ENCODE measurements at places on chromosomes 6 and 20.

DNA sequence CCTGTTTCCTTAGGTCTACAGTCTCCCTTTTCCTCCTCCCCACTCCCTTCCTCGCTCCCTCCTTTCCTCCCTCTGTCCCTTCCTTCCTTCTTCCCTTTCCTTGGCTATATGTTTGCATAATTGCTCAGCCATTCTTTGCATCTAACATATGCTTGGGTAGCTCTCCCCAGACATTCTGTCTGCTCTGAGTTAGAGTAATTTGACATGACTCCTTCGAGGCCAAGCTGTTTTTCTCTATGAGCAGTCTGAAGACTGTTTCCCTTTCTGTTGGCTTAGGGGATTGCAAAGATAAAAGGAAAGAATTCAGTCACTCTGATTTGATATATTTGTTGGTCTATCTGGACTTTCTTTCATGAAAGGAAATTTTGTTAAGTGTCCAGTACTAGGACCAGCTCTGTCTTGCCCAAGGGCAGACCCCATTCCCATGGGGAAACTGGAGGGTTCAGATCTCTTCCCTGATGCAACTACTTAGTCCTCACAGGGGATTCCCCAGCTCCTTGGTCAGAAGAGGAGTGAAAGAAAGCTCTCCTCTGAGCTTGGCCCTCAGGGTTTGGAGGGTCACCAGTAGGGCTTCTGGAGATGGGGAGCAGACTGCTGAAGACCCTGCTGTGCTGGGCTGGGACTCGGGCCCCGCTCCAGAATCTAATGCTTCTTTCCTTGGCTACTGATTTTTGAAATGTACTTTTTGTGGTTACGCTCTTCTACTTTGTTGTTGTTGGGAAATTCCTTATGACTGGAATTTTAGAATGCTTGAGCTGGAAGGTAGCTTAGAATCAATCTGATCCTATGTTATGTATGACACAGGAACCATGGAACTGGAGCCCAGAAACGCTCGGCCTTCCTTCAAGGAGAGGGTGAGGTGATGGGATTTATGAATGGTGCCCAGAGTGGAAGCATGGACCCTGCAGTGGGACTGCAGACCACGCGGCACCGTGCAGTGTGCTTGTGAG, 63.7 kb upstream of the SLC22A23 start:
- no peak for DNase-seq

- DNase-seq: no peak
Measured at GRCh38 chr6:43250992-43251373, 7.7 kb downstream of the TTBK1 start.

GRCh38 chr6:158361961-158362669, 49.9 kb downstream of the TULP4 start:
- DNase-seq: no peak

GRCh38 chr6:146047371-146047770, 18.5 kb downstream of the GRM1 start:
- DNase-seq: no peak

- no peak for DNase-seq
Measured at GRCh38 chr20:38834868-38835267, 29.4 kb downstream of the PPP1R16B start.

DNA sequence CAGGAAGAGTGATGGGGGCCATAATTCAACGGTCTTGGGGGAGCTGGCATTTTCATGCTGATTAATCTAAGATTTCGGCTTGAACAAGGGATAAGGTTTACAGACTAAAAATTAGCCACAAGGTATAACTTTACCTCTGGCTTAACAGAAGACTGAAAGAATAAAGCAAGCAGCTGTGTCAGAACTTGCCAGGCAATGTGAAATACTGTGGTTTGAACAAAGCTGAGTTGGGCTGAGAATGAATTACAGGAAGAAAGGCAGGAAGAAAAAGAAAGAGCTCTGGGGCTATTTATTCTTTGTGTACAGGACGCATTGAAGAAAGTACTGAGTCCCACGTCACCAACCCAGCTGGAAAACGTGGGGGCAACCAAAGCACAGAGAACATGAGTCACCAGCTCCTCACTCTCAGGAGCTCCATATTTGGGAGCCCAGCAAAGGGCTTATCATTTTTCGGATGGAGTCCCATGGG, 121.5 kb upstream of the NEDD9 start:
- DNase-seq: peak; percentile 85

GRCh38 chr6:17968876-17969275, 18.6 kb downstream of the KIF13A start:
- DNase-seq: no peak

DNA sequence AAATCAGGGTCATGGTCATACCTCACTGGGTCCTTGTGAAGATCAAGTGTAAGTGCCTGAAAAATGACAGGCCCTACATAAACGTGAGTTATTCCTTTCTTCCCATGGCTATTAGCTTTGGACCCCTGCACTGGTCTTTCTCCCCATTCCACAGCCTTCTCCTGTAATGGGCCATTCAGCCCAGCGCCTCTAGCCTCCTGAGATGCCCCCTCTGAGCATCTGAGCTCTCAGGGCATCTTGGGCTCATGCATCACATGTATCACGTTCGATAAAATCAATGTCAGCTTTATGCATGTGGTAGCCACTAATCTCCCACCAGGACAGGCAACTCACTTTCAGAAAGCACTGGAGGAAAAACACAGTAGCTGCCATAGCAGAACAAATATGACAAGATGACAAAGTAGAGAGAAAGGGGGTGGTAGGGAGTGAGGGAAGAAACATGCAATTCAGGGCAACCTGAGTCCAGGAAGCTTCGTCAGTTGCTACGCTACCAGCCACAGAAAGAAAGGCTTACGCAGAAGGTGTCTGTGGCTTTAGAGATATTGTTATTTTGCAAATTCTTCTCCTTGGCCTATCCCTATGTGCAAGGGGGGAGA, 498.8 kb downstream of the PTPRT start:
- no peak for DNase-seq

GRCh38 chr6:34095136-34095505, 50.8 kb downstream of the GRM4 start:
- no peak for DNase-seq

DNA sequence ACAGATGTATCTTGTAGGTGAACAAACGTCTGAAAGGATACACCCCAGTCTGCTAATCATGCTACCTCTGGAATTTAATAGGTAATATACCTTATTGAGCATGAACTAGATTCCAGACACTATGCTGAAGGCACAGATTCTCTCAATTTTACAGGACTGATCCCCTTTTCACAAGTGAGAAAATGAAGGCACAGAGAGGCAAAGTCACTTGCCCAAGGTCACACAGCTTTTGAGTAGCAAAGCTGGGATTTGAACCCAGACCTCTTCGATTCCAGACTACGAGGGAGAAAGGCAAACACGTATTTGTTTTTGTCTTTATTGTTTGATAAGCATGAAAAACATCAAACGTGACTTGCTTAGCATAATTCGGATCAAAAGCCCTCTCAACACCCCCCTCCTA, 34.4 kb upstream of the PMEPA1 start:
- DNase-seq: no peak

DNA sequence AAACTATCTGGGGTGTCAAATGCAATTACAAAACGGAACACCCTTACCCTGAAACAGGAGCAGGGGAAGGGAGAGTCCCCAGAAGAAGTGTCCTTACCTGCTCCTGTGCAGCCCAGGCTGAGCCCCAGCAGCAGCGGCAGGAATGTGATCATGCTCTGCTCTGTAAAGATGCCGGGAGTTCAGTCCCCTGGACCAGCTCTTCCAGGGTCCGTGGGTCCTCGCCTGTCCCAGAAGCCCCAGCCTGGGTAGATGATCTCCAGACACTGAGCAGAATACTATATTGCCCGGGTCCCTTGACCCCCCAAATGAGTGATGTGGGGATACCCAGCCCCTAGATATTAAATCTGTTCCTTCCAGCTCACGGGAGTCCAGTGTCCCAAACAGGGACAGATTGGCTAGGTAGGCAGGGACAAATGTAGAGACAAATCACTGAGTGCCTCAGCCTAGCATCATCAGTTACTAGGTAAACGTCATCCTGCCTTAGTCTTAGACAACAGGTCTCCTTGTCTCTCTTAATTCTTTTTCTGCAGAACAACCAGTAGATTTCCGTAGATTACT, at the start of gene HLA-DMB:
TSS of gene HLA-DMB (minus strand) at position 373 of the 558 bp plus-strand sequence. CDS start at position 152, 221 bp downstream.
- no peak for DNase-seq

DNA sequence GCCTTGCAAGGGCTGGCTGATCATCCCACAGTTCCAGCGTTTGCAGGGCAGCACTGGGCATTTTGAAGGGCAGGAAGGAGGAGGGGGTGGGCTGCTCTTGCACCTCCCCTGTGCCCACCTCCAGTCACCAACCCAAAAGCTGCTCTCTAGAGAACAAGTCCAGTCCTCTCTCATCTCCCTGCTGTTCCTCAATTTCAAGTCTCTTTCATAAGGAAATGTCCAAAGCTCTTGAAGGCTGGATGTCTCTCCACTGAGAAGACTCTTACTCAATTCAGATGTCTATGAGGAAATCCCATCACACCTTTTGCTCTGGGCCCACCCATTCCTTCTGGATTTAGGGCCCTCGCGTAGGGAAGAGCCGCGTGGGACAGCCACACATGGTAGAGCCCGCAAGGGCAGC, 31.7 kb downstream of the WRNIP1 start:
- no peak for DNase-seq

GRCh38 chr6:7138046-7138531, 30.3 kb downstream of the RREB1 start:
- DNase-seq: no peak

- peak; percentile 2 for DNase-seq
Measured at GRCh38 chr6:156687789-156688619, 89.2 kb upstream of the ARID1B start.

GRCh38 chr6:129662406-129662766, 47.6 kb downstream of the ARHGAP18 start:
- DNase-seq: no peak

Measured in foreskin keratinocyte (primary cell).